ENCODE measurements at places on chromosomes 11 and 22. TPM values are rescaled to one million over a fixed set of nuclear protein-coding genes. Genes with fewer than 3 reads are reported as not detected.

Gene LARGE2
- total RNA-seq, result not detected

Gene OR51A2
- not detected for total RNA-seq

DNA sequence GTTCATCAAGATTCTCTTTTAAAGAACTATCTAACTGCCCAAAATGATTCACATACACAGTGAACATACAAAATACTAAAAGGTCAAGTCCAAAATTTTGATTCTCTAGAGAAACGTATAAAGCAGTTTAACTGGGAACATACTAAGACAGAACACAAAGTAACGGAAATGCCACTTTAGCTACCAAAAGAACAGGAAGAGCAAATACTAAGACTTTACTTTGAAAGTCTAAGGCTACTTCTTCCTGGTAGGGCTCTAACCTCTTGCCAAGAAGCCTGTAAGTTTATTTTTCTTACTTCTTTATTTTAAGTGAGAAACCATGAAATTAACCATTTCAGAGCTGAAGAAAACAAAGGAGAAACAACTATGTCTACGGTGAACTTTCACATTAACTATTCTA lies 6.2 kb downstream of the PICALM start:
- DNase-seq, result peak; percentile 29

- peak; percentile 36 for DNase-seq
These were observed 16.1 kb upstream of the TPP1 start for GRCh38 chr11:6635082-6635932.

DNA sequence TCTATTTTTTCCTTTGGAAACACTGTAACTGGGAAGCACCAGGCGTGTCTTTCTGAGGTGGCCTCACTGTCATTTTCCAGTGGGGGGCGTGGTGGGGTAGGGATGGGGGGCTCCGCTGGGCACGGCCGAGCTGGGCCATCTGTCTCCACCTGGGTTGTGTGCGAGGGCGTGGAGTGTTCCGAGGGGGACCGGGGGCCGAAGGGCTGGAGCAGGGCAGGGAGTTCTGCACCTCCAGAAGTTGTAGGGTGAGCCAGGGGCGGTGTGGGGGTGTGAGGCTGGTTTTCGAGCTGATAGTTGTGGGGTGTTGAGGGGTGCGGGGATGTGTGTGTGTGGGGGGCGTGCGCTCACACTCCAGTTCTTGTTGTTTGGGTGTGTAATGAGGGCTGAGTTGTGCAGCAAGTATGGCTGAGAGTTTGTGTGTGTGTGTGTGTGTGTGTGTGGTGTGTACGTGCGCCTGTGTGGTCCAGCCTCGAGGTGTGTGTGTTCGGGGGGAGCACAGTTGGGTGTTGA lies 10.8 kb downstream of the YPEL4 start:
- peak; percentile 24 for DNase-seq

DNA sequence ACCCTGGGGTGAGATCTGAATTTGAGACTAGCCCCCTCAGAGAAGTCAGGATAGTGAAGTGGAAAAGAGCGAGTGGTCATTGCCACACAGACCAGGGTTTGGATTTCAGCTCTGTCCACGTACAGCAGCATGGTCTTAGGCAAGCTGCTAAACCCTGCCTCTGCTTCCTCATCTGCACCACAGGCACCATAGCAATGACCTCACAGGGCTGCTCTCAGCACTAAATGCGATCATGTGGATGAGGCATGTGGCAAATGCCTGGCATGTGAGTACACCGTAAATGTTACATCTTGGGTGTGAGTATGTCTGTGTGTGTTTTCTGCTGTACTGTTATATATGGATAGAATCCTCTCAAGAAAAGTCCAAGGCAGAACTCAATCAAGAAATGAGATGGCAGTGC lies 15.8 kb downstream of the NAV2 start:
- no peak for DNase-seq

DNA sequence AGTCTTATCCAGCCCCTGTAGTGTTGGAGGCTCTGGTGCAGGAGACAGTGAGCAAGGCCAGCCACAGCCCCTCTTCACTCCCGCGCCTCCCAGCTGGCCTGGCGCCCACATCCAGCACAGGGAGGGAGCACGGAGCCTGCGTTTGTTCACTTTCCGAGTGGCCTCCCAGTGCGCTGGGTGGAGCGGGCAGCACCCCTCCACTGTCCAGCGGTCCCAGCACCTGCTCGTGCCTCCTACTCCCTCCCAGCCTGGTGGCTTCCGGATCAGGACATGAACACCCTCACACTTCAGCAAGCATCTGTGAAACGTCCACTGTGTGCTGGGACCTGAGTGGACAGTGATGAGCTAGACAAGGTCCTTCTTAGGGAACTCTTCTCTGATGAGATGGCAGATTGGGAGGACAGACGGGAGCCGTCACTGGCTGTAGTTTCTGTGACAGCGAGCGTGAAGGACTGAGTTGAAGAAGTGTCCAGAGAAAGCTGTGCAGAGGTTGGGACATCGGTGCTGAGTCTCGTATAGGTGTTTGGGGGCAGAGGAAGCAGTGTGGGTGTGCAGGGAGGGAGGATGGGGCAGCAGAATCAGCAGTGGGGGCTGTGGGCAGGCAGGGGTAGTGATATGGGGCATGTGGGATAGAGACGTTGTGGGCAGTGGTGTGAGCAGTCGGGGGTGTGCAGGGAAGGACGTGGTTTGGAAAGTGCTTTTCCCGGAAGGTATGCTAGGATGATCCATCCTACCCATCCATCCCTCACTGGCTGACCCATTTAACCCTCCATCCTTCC lies 256.8 kb downstream of the TBC1D22A start:
- no peak for DNase-seq
